ENCODE measurements at places on chromosomes 16 and 17.
A peak's percentile ranks its signal among the peaks of the same experiment; 100 is the strongest.

DNA sequence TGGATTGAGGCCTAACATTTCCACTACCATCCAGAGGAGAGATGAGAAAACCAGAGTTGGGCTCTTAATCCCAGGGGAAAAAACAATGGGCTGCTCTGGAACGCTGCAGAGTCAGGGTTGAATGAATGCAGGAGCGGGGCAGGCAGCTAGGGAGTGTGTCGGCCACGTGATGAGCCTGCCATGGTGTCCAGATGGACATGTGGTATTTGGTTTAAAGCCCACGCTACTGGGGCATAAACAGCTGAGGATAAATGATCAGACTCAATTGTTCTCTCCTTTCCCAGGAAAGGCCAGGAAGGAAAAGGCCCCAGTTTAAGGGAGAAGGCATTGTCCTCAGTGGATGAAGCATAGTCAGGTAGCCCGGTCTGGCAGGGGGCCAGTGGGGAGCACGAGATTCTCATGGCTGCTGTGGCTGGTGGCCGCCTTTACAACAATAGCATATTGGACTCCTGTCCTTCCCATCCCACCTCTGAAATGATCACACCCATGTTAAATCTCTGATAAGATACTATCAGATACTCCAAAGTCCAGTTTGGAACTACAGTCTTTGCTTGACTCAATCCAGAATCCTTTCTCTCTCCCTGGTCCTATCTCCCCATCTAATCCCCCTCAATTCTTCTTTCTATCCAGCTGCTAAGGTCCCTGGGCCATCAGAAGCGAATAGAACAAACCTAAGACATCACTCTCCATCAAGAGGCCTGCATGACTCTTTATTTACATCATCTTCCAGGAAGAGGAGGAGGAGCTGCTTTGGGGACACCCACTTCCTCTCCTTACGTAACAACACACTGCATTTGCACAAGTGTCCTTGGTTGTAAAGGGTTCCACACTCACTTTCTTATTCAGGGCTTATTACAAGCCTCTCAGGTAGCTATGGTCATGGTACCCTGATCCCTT, 20.4 kb downstream of the CA4 start:
- no peak for DNase-seq

DNA sequence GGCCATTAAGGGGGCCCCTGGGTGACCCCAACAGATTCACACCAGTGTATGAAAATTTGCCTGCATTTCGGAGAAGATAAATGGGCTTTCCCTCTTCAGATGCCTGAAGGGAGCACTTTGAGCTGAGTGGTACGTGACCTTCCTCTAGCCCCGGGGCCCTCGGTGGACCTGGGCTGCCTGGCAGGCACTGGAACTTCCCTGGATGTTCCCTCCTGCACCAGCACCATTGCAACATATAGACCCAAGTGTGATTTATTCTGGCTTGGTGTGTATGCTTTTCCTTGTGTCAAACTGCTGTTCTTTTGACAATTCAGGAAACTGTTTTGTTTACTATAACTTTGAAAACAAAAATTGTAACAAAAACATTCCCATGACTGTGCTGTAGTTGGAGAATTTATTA, 93.8 kb downstream of the TNFRSF13B start:
- no peak for DNase-seq

- peak; percentile 58 for DNase-seq
These were observed 6.2 kb upstream of the SLC16A13 start for GRCh38 chr17:7029659-7030058.

GRCh38 chr16:86101897-86102157, 202.9 kb downstream of the IRF8 start:
- no peak for DNase-seq

DNA sequence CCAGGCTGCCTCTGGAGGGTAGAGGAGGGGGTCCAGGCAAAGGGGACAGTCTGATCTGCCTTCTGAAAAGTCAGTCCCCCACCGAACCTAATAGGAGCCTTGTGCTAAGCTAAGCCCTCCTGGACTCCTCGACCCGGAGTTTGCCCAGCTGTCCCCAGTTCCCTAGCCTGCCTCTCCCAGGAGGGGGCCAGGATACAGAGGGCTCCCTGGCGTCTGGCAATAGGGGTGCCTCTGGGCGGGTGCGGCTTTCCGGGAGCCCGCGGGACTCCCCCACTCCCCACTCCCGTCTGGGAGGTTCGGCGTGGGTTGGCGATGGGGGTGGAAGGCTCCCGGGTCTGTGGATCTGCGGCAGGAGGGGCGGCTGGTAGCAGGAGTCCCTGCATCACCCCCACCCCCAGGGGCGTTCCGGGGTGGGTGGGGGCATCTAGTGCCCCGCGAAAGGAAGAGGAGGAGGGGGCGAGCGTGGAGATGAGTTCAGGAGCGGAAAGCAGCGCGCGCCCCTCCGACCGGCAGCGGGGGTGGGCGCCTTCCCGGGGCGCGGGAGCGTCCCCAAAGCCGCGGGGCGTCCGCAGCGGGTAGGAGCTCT, 1.2 kb downstream of the GSG1L start:
- no peak for DNase-seq

DNA sequence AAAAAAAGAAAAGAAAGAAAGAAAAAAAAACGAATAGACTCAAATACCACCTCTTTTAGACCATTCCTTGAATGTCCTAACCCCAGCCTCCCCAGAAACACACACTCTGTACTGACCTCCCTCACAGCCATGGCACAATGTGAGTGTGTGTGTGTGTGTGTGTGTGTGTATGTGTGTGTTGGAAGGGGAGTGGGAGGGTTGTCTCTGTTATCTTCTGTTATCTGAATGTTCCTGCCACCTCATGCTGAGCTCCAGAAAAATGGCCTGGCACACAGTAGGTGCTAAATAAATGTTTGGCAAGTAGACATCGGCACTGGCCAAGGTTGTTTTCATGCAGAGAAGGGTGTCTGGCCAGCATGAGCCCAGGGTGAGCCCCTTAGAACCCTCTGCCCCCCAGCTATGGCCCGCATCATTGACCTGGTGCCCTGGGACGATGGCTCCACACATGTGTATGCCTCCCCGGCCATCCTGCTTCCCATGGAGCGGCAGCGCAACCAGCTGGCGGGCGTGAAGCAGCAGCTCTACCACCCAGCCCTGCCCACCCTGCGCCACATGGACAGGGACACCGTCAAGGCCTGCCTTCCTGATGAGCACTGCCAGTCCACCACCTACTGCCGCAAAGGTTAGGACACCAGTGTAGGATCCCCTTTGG, 6.6 kb upstream of the CNGB1 start:
- no peak for DNase-seq

GRCh38 chr16:82240111-82240510, 70.1 kb upstream of the MPHOSPH6 start:
- no peak for DNase-seq

DNA sequence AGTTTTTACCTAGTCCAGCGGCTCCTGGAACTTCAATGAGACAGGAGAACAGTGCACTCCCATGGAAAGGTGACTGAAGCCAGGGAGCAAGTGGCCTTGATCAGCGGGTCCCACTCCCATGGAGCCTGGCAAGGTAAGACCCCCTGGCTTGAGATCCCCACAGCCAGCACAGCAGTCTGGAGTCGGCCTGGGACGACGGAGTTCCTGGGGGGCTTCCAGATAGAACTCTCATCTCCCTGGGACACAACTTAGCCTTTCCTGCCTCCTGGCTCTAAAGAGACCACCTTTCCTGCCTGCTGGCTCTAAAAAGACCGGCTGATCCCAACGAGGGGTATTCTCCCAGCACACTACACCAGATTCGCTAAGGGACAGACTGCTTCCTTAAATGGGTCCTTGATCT, 1279.0 kb upstream of the GOT2 start:
- no peak for DNase-seq

DNA sequence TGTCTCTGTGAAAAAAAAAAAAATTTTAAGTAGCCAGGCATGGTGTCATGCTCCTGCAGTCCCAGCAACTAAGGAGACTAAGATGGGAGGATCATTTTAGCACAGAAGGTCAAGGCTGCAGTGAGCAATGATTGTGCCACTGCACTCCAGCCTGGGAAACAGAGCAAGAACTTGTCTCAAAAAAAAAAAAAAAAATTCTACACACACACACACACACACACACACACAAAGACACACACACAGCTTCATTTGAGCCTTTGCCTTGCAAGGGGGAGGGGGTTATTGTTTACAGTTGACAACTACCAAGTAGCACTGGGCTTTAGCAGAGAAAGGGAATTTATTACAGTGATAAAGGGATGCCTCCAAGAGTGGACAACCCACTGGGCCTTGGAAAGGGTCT, 4.9 kb upstream of the POLR3E start:
- DNase-seq: no peak

GRCh38 chr17:41496803-41497484, 7.2 kb upstream of the KRT36 start:
- peak; percentile 86 for DNase-seq

DNA sequence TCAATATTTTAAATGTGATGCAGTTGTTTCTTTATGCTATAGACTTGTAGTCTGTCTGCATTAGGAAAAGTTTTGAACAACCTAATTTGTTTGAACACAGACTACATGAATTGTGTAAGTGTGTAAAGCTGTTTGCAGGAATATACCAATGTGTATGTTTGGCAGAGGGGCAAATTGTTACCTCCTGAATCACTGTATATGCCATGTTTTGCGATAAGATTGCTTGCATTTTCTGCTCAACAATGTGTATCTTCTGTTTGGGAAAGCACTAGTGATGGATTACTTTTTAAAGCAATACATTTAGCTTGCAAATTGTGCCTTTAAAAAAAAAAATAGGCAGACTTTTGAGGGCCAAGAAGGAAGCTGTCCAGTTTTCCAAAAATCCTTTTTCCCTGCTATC, 14.6 kb downstream of the RBBP6 start:
- DNase-seq: no peak

- DNase-seq: peak; percentile 87
These were observed at the start of gene SPHK1 for GRCh38 chr17:76384222-76384986. TSS of gene SPHK1 (plus strand) at chr17:76384609. CDS start at chr17:76385645, 1,036 bp downstream.

DNA sequence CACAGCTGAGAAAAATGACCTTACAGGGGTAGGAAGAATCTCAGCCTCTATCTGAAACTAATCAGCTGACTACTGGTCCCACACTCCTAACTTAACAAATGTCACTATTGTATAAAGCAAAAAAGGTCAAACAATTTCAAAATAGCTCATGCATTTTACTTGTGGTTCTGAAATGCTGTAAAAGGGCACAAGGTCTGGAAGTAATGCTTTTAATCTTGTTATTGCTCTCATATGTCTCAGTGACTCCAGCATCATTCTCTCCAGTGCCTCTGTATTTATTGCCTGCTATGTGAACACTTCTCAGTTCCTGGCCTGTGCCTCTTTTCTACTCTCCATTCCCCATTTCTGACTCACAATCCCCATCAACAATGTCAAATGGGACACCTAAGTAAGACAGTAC, 937.7 kb downstream of the CDH11 start:
- no peak for DNase-seq

- DNase-seq: no peak
These were observed 24.1 kb downstream of the MYO1D start for GRCh38 chr17:32852811-32853210.

DNA sequence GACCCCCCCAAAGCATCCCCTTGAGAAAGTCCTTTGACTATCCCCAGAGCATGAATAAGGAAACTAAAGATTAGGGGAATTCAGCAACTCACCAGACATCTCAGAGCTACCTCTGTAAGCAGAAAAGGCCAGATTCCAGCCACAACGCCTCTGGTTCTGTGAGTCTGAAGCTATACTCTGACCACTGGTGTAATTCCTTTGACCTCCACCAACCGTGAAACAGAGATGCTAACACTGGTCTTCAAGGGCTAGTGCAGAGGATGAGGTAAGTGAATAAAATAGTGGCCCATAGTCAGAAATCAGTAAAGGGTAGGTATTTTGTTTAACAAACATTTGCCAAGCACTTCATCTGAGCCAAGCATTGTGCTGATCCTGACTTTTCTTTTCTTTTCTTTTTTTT, 353.4 kb downstream of the NPIPA8 start:
- no peak for DNase-seq

DNA sequence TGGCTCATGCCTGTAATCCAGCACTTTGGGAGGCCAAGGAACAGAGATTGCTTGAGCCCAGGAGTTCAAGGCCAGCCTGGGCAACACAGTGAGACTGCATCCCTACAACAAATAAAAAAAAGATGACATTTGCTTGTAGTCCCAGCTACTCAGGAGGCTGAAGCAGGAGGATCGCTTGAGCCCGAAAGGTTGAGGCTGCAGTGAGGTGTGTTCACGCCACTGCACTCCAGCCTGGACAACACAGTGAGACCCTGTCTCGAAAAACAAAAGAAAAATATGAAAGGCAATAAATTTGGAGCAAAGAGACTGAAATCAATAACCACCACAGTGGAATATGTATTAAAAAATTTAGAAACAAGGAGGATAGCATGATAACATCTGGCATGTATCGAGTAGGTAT, 143.8 kb upstream of the RBL2 start:
- DNase-seq: no peak

DNA sequence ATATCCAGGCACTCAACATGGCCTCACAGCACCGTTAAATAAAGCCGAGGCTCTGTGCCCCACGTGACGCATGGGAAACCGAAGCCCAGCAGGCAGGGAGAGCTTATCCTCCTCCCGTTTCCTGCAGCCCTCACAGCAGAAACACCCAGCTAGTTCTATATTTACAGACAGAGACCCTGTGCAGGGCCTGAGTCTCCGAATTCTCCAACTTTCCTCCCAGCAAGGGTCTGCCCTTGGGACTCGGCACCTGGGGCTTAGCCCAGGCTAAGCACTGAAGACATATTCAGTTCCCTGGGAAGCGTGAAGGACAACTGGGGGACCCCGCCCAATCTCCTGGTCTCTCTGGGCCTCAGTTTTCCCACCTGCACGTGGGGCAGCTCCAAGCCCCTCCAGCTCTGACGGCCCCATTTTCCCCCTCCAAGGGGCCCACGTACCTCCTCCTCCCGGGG, 29.2 kb downstream of the TRPV3 start:
- DNase-seq: no peak

DNA sequence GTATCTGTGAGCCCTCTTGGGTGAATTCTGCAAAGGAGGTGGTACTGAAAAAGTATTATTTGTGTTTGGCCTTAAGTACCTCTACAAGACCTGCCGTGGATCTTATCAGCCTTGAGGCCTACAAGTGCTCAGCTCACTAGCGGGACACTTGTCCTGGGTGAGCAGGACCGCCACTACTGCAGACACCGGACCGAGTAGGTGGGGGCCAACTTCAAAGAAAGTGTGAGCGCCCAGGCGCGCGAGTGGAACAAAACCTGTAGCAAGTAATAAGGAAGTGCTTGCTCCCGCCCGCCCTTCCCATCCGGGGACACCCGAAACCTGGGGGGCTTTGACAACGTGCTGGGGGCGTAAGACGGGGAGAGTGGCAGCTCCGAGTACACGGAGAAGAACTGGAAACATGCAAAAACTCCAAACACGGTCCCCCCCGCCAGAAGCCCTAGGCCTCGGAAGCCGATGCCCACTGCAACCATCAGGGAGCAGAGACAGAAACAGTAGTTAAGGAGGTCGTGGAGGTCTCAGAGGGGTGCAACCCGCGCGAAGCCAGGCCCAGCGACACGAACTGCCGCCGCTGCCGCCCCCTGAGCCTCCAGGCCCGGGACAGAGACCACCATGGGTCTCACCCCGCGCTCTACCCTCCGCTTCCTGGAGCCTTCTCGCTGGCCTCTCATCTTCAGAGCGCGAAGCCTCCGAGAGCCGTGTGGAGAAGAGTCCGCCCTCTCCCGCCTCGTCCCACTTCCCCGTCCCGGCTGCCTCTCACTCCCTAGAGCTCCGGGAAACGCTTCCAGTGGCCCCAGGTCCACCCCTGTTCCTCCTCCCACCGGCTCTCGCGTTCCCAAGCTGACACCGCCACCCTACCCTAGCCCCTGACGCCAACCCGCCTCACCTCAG, 537 bp downstream of the CNOT1 start:
- peak; percentile 73 for DNase-seq

- DNase-seq: no peak
These were observed 165.4 kb upstream of the MAF start for GRCh38 chr16:79765901-79766394.

GRCh38 chr17:8574687-8575086, 55.8 kb downstream of the MYH10 start:
- DNase-seq: no peak
